ENCODE measurements at places on chromosomes 2 and 18. TPM values are rescaled to one million over a fixed set of nuclear protein-coding genes. Genes with fewer than 3 reads are reported as not detected.

Gene TSPYL6
- total RNA-seq, result not detected

Gene MERTK
- total RNA-seq, result 0.21 TPM

Gene SNED1
- 18.5 TPM for total RNA-seq

Gene MOGAT1
- total RNA-seq, result not detected

Gene CAPN14
- 0.05 TPM for total RNA-seq

Gene PROC
- not detected for total RNA-seq

Gene GREB1L
- total RNA-seq, result 8.8 TPM

Gene CCDC150
- total RNA-seq, result 7.6 TPM

Measured in myocyte (in vitro differentiated cells).